ENCODE measurements at places on chromosomes 3 and 15.

DNA sequence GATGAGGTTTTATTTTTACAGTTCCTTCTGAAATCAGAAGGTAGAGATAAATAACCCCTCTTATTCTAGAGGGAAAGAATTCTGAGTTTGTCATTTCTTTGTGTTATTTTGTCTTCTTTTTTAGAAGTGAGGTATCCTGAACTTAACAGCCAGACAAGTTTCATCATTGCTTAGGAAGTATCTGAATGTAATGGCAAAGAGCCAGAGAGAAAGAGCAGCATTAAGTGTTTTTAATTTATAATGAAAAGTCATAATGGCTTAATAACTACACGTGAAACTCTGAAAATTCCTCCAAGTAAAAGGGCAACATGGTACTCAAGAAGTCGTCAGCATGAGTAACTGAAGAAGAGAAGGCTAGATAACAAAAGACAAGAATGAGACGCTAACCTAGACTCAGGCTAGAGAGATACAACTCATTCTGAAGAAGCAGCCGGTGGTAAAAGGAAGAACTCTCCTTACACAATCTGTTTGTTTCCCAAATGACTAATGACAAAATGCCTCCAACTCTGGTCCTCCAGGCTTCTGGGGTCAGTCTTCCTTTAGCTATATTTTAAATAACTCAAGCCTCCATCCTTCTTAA lies 116.2 kb upstream of the NECTIN3 start:
- DNase-seq, result no peak

GRCh38 chr3:178022599-178022998 lies 513.6 kb upstream of the KCNMB2 start:
- DNase-seq, result no peak

DNA sequence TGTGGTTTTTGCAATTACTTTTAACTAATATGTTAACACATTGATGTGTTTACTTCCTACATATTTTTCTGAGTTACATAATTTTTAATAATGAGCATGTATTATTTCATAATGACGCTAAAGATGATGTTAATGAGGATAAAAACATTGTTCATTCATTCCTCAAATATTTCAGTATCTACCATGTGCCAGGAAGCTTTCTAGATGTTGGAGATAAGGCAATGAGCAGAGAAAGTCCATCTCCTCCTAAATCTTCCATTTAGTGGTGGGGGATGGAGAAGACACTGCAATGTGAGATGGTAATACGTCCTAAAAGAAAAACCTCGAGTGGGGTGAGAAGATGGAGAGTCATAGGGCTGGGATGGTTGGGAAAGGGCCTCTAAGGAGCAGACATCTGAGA lies 132.7 kb downstream of the MYLK start:
- DNase-seq, result no peak

DNA sequence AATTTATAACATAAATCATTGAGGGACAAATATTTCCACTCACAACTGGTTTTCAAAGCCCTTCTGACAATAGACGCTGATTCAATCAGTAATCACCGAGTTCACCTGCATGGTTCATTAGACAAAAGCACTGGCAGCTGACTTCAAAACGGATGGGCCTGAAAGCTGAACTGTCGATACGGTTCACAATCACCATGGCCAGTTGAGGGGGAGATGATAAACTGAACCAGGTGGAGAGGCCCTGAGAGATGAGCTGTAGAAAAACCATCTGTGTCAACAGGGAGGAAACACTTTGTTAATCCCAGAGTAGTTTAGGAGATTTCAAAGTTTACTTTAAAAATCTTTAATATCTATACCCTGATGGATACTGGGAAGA lies 75.0 kb downstream of the PEX5L start:
- no peak for DNase-seq

- no peak for DNase-seq
Measured at GRCh38 chr3:14235003-14235911, 56.6 kb downstream of the LSM3 start.

GRCh38 chr3:138768125-138768524 lies 66.6 kb downstream of the PIK3CB start:
- no peak for DNase-seq

DNA sequence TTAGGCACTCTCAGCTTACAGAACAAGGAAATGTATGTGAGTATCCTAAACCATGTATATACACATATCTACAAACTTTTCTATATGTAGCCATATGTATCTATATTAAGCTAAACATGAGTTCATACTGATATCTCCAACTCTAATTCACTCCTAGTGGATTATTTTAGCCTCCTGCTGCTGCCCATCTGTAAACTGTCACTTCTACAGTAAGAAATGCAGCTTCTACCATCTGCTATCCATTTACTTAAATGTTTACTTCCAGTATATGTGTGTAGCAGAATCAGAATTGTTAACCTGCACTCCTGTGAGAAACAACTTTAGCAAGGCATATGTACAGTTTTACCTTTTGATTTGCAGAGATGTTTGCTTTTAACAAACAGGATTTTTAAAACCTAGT lies 478.5 kb upstream of the CBLB start:
- no peak for DNase-seq

- no peak for DNase-seq
Measured at GRCh38 chr3:114147251-114147650, 31.6 kb downstream of the DRD3 start.

DNA sequence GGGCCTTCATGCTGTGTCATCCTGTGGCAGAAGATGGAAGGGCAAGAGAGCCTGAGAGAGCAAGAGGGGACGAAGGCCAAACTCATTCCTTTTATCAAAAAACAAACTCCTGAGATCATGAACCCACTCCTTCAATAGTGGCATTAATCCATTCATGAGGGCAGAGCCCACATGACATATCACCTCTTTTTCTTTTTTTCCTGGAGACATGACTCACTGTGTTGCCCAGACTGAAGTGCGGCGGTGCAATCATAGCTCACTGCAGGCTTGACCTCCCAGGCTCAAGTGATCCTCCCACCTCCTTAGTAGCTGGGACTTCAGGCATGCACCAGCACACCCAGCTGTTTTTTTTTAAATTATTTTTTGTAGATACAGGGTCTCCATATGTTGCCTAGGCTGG lies 92.0 kb upstream of the RNU6-1 start:
- DNase-seq, result no peak

GRCh38 chr3:128253150-128253549 lies 99.9 kb downstream of the EEFSEC start:
- DNase-seq, result no peak

DNA sequence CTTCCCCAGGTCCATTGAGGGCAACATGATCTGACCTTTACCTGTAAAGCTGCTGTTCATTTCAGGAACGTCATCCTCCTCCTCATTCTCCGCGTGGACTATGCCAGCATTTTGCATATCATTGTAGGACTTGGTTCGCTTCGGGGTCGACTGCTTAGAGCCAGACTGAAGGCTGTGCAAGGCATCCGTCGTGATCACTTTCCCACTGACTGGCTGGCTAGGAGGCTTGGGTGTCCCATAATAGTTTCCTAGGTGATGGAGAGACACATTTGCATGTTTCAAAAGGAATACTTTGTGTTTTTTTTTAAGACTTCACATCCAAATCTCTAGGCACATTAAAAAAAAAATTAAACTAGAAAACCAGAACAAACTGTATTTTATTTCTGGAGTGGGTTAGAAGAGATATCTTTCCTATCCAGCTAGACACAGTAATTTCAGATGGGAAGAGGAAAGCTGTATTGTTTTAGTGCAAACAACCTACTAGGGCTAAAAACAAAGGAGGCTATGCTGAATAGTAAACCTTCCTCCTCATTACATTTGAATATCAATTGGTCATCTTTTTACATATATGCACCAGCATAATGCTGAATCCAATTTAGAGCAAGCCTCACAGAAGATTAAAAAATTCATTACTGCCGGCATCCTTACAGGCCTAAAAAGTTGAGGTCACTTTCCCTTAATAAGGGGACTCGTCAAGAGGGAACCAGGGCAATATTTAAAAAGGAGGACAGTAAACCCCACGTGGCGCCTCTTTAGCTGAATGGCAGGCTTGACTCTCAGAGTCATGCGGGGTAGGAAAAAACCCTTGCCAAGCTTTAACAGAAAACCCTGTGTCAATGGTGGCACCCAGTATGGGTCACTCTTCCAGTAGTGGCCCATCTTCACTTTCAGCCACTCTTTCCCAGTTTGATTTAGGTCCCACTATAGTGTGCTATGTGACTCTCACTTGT lies 559.9 kb downstream of the MAGI1 start:
- DNase-seq, result no peak

GRCh38 chr3:26515351-26515750 lies 107.2 kb upstream of the LRRC3B start:
- DNase-seq, result no peak

DNA sequence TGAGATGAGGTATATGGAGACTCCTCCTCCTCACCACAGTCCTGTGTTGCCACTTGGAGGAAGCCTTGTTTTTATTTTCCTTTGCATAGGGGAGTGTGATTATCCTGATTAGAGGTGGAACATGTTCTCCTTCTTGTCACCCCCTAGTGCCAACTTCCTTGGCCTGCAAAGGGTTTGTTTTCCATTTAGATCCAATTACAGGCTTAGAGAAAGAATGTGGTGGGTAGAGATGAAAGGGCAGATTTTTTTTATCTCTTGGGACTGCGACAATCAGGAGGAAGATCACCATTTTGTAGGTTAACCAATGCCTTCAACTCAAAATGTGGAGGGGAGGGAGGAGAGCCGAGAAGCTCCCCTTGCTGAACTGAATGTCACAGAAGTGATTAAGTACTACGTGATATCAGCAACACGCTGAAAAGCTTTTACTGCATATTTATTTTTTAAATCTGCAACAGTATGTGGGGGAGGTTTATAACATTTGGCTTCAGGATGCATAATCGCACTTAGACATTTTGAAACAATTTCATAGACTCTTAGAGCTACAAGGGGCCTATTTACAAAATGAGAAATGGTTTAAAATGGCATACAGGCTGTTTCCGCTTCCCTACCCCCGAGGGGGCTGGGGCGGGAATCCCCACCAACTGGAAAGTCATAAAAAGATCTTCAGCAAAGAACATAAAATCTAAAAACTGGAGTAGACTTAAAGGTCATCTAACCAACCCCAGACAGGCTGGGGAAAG lies 2.4 kb downstream of the LMCD1 start:
- DNase-seq, result no peak

- DNase-seq, result no peak
Measured at GRCh38 chr15:99170476-99171065, 65.7 kb downstream of the SYNM start.

DNA sequence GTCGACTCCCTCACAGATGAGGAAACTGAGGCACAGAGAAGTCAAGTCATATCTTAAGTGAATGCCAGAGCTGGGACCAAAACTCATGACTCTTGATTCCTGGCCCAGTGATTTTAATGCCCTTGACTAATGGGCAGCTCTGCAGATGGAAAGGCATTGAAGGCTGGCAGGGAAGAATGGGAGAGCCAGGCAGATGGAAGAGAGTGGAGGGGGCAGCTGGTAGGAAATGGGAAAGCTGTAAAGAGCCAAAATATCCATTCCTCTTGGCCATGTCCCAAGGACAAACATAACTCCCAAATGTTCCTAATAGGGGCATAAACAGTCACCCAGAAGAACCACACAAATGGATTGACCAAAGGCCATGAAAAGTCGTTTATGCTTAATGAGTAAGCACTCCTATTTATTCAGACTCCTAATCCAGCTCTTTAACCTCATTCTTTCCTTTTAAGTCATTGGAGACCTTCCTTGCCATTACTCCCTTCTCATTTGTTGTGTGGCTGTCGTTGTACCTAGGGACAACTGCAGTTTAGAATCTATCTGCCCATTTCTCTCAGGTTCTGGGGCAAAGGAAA lies 330.5 kb upstream of the ROPN1 start:
- DNase-seq, result no peak

DNA sequence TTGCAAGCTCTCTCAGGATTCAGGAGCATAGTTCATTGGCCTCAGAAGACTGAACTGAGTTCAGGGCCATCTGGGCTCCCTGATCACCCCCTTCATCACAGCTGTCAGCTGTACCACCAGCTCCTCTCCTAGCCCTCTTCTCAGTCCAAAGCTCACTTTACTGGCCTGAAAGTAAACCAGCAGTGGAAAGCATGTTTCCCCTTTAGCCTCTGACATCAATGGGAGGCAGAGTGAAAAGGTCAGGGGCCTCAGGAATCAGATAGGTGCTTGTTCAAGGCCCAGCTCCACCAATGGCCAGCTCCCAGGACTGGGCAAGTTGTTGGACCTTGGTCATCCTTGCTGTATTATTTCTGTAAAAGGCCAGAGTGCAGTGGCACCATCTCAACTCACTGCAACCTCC lies 223.4 kb downstream of the TLE3 start:
- no peak for DNase-seq

DNA sequence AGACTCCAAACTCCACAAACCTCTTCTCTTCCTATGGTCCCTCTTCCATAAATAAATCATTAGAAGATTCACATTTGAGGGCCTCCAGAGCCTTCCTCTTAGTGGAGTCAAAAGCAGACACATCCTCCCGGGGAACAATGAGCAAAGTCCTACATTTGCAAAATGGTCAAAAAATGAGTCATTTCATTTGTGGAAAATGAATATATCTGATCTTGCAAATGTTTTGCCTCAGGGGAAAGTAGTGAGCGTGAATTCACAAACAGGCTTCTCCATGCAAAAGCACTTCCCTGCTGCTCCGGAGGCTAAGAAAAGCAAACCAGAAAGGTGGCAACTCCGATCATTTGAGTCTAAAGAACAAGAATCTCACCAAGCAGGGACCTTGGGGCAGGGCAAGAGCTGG lies 86.7 kb upstream of the IQSEC1 start:
- no peak for DNase-seq

DNA sequence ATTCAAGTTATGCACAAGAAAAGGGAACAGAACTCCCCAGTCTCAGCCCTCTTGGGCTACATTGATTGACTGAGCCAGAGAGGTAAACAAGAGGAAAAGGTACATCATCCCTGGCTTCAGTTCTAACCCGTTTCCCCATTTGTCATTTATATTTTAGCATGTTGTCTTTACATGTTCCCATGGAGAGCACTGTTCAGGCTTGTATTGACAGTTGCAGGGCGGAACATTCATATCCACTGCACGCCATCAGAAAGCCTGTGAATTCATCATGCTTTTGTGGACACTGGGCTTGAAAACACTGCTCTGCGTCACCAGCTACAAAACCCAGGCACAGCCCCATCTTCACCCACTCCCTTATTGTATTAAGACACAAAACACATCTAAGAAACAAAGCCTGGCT lies 240.9 kb upstream of the EIF1B start:
- no peak for DNase-seq

- DNase-seq, result no peak
Measured at GRCh38 chr3:194218646-194219453, 82.9 kb downstream of the HES1 start.

GRCh38 chr15:71313806-71314205 lies 198.5 kb downstream of the THSD4 start:
- no peak for DNase-seq

GRCh38 chr3:71400986-71401451 lies 182.5 kb downstream of the FOXP1 start:
- no peak for DNase-seq

DNA sequence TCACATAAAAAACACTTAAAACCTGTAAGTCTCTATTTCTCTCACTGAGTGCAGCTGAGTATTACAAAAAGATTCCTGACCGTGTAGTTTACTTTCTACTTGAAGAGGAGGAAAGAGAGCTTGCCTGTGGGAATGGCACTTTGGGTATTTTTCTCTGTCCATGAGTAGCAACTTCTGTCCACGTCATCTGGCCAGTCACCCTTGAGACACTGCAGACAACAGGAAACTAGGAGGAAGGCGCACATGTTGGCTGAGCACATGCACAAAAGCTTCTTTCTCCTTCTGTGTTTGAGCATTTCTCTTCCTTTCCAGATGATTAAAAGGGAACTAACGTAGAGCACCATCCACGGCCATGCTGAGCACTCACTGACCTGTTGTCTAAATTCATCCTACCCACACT lies 19.7 kb downstream of the STARD5 start:
- no peak for DNase-seq

All from glomerular endothelial cell (primary cell).